ENCODE measurements at places on chromosomes 1 and 21.
A peak's percentile ranks its signal among the peaks of the same experiment; 100 is the strongest.

GRCh38 chr1:152539901-152540300 lies 25.6 kb downstream of the CRCT1 start:
- no peak for DNase-seq

DNA sequence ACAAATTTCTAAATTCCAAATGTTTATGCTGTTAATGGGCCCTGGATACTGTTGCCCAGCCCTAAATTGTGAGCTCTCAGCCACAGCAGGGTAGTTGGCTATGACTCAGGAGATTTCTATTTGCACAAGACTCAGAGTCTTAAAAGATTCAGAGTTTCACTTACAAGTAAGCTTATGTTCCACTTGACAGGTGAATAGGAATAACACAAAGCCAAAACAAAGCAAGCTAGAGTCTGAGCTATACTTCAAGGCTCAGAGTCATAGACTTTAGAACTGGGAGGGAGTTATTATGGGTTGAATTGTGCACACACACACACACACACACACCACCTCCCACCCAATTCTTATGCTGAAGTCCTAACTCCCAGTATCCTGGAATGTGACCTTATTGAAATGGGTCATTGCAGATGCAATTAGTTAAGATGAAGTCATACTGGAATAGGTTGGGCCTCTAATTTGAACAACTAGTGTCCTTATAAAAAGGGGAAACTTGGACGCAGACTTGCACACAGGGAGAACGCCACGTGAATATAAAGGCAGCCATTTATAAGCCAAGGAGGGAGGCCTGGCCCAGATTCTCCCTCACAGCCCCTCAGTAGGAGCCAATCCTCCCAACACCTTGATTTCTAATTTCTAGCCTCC lies 30.2 kb downstream of the PRDX6 start:
- peak; percentile 86 for DNase-seq

GRCh38 chr1:154344977-154345837 lies 19.9 kb downstream of the ATP8B2 start:
- peak; percentile 37 for DNase-seq

GRCh38 chr1:213244664-213245091 lies 193.6 kb downstream of the RPS6KC1 start:
- DNase-seq, result peak; percentile 83

GRCh38 chr1:1156140-1157032 lies 17.3 kb upstream of the TTLL10 start:
- DNase-seq, result peak; percentile 3

DNA sequence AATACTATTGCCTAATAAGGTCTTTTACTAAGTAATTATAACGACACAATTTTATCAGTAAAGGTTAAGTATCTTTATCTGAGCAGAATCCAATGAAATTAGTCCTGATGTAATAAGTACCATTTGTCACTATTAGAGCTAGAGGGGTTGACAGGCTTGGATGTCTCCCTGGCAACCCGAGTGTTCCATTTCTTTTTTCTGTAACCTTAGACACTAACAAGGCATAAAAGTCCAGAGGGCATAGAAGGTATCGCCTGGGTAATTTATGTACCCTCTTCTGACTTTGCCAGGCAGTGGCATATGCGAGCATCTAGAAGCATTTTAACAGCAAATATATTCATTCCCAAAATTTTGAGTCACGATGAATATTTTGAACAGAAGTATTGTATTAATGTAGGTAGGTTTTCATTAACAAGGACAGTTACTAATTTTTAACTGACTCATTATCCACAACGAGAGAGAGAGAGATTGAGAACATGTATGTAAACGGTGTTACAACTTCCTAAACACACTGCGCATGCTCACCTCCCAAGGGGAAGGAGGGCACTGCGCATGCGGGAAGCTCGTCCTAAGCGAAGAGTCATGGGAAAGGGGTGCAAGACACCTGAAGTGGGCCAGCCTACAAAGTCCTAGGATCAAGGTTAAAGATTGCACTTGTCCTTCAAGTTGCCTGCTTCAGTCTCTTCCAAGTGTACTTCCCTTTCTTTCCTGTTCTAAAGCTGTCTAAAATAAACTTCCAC lies 423.9 kb downstream of the DSCAM start:
- DNase-seq, result no peak

GRCh38 chr1:39466413-39467107 lies 24.9 kb upstream of the BMP8A start:
- DNase-seq, result no peak

GRCh38 chr1:223056802-223057201 lies 86.2 kb downstream of the TLR5 start:
- no peak for DNase-seq

- DNase-seq, result no peak
These were observed 57.9 kb upstream of the TENT5B start for GRCh38 chr1:27070390-27071048.

DNA sequence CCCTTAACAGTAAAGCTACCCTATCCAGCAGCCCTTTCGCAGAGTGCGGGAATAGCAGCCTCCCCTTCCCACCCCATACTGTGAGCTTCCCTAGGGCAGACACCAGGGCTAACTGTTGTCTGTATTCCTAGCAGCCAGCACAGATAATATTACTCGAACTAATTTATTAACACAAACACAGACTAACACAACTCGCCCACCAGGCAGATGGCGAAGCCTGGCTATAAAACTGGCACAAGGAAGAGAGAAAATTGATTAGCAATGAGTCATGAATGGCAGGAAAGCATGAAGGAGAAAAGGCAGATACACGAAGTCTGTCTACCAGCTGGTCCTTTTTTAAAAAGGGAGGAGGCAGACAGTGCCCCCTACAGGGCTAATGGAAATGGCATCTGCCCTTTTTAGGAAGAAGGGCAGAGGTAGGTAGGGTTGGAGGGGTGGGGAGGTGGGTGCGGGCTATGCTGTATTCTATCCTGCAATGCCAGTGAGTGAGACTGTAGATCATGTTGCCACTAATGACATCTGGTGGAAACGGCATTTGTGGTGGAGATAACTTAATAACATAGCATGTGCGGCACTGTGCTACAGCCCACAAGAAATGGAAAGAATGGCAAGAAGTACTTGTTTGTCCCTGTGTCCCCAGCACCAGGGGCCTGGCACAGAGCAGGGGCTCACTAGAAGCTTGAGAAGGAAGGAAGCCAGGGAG lies 30.6 kb upstream of the CTPS1 start:
- DNase-seq, result peak; percentile 72

DNA sequence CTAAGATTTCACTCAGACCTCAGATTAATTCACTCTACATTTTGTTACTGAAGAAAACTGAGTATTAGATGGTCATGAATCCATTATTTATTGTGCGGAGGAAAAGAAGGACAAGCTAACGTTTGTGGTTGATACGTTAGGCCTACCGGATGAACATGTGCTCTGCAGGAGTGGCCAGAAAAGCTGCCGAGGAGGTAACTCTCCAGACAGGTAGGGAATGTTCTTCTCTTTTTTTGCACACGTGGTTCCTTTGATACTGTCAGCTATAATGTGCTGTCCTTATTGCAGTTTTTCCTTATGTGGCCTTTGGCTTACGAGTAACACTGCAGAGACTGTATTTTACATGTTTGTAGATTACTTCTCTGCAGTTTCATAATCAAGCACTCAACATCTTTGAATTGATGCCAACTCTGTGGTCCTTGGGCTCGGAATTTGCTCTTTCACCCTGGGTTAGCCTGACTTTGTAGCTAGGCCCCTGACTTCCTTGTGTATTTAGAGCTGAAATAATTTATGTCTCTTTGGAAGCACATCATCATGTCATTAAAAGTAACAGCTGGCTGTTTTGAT lies 13.6 kb downstream of the MTR start:
- no peak for DNase-seq

- DNase-seq, result no peak
These were observed 36.8 kb downstream of the RAB3GAP2 start for GRCh38 chr1:220235462-220235861.

DNA sequence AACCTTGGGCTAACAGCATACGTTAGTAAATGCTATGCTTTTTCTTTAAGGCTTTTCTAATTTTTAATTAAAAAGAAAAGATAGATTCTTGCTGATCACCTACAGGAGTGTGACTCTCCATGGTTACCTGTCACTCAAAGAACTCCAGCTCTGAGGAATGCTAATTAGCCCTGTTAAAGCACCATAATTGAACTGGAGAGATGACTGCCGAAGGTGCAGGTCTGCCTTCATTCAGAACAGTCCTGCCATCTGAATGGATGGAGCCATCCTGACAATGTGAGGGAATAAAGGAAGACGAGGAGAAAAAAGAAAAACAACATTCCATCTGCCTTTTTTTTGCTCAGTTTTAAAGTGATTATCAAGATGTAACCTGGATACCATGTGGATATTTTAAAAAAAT lies 94.6 kb downstream of the ATP6V1G3 start:
- DNase-seq, result no peak

DNA sequence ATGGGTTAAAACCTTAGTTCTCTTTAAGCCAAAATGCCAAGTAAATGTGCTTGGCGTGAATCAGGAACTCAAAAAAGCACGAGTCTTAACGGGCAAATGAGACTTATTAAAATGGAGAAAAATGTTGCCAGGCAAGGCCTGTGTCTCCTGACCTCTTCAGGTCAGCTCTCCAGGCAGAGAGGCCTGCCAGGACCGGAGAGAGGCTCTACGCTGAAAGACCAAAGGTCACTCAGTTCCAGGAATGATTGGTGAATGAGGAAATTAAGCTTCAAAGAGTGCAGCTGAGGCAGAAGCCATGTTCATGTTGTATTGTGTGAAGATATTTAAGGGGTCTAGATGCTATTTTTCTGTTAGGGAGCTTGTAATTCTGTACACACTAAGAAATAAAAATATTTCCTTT lies 66.6 kb downstream of the SPAG17 start:
- DNase-seq, result peak; percentile 23

DNA sequence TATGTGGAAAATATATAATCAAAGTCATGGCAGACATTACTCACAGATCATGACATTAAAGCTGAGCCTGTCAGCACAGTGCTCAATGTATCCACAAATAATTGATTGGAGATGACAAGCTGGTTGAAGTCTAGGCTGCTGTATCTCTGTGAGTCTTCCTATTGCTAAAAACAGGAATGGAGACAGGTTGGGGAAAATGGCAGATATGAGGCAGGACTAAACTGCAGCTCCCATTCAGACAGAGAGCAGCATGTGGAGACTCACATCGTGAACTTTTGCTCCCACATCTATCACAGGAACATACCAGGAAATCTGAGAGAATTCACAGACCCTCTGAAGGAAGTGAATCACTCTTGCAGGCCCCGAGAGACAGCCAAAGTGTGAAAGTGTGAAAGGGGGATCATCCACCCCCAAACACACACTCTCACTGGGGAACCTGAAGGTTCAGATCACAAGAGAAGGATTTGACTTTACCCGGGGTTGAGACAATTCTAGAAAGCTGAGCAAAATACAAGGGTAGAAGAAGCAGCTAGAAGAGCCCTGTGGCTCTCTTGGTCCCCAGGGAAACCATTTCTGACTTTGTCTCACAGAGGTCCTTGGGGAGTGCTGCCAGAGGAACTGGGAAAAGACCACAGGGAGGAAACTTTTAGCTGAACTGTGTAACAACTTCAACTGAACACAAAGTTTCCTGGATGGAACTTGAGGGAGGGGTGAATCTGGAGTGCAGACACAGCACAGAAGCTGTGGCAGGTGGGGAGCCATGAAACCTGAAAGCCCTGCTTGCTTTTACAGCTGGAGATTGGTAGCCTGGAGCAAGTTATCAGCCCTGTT lies 173.4 kb downstream of the S1PR1 start:
- DNase-seq, result peak; percentile 35

DNA sequence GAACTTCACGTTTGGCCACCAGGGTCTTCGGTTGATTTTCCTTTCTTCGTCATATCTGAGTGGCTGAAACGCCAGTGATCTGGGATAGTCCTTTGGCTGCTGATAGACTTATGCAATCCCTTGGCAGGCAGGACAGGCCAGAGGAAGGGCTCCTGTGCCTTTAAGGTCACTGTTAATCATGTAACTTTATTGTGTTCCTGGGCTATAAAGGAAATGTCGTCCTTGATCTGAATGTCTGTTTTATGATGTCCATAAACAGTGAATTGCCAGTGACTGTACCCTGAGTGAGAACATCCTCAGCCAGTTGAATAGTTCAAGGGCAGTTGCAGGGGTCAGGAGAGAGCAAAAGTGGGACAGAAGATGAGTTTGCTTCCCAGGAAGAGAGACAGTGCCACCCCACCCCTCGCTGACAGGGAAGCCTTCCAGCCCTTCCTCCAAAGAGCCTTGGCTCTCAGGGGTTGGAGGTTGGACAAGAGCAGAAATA lies 68.0 kb downstream of the PDE9A start:
- no peak for DNase-seq

DNA sequence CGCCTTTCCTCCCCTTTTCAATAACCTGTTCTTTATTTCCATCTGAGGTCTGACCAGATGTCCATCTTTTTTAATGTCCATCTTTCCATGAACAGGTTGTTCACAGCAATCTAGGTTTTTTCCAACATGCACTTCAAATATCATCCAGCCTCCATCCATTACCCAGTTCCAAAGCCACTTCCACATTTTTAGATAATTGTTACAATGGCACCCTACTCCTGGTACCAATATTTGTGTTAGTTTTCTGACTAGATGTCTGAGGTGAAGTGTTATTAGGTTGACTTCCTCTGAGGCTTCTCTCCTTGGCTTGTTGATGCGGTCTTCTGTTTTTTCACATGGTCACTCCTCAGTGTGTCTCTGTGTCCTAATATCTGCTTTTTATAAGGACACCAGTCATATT lies 89.4 kb downstream of the OBSCN start:
- no peak for DNase-seq

DNA sequence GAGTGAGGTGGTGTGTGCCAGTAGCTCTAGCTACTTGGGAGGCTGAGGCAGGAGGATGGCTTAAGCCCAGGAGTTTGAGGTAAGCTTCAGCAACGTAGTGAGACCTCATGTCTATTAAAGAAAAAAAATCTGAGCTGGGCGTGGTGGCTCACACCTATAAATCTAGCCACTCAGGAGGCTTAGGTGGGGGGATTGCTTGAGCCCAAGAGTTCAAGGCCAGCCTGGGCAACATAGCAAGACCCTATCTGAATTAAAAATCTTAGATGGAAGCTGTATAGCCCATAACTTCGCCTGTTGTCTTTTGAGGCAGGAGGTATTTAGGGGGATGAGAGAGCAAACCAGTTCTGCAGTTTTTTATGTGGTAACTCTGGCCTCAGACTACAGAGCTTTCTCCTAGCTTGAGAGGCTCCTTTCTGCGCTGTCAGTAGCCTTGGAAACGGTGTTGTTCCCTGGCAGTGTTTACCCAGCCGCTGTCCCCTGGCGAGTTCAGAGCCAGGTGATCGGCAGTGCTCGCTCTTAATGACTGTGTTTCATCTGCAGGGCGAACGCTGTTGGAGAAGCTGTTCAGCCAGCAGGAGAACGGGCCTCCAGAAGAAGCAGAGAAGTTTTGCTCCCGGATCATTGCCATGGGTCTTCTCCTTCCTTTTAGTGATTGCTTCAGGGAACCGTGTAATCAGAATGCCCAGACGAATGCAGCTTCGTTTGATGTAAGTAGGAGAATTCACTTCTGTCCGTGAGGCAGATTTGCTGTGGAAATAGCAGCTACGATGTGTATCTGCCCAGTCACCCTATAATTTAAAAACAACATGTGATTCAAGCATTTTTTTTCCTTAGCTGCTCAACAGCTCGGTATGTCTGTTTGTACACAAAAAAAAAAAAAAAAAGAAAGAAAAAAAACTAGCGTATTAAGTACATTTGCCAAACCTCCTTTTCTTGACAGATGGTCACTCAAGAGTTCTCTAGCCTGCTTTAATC lies 31.2 kb downstream of the FMN2 start:
- DNase-seq, result peak; percentile 58

GRCh38 chr1:197392541-197392940 lies 124.5 kb downstream of the CRB1 start:
- no peak for DNase-seq
